Ovary (tissue), 10 donors: ENCODE measurements at places on chromosomes 2 and 18.

GRCh38 chr18:55289775-55290174 is 298.2 kb downstream of the TCF4 start:
- no peak for DNase-seq

GRCh38 chr18:10119528-10119927 is 205.7 kb downstream of the VAPA start:
- no peak for DNase-seq

DNA sequence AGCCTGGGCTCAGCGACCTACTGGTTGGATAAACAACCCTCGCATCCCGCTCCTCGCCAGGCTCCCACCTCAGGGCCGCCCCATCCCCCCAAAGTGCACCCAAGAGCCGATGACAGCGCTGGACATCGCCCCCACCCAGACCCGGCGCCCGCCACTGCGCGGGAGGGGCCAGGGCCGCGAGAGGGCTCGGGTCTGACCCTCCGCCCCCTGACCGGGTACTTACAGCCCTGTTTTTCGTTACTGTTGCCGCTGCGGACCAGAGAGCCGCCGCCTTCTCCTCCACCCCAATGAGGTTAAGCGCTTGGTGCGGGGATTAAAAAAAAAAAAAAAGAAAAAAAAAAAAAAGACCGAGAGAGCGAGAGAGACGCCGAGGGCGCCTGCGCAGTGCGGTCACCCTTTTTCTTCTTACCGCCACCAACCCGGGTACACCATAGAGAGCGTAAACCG is at the start of gene CLASP1:
CLASP1 (minus strand) TSS at position 314 of the 447 bp plus-strand sequence. CDS start 43,567 bp downstream, outside the sequence.
- no peak for DNase-seq

DNA sequence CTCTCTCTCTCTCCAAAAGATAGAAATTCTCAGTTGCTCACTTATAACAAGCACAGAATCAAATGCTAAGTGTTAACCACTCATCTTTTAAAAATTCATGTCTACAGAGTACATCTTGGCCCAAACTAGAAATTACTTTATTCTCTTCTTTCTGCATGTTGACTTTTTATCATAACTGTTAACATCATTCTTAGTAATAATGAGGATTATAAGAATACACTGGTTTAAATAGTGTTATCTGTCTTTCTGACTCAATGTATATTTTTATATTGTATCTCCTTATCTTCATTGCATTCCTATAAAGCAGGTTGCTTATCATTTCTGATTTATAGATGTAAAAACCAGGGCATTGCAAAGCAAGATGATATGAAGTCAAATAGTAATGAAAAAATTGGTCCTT is 17.8 kb upstream of the KLF7 start:
- DNase-seq: no peak

GRCh38 chr2:134714228-134714627 is 4.6 kb downstream of the TMEM163 start:
- DNase-seq: no peak

DNA sequence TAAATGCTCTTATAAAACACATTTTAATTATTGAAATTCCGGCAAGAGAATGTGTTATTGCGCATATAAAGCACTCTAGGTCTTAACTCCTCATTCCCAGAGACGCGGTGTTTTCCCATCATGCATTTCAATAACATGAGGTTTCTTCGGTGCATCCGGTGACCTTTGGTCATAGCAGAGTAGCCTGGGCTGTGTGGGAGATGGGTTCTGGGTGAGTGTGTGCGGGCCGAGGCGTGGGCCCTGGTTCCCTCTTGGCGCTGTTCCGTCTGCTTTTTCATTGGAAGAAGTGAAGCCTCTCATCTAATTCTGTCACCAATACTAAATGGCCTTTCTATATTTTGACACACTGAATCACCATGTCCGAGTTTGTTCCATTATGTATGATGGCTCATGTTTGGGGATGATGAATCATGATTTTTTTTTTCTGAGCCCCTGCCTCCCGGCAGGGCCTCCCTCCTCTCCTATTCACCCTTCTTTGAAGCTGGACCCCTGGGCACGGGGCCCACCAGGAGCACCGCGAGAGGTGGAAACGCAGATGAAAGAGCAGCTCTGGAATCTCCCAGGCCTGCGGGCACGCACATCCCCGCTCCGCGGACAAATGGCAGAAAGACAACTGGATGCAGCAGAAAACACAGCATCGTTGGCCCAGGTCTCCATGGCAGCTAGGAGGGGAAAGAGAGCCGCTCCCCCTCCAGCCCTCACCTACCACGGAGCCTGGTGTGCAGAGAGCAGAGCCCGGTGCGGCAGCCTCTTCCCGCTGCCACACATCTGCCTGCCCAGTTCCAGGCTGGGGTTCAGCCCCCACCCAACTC is 85.8 kb upstream of the HPCAL1 start:
- no peak for DNase-seq

DNA sequence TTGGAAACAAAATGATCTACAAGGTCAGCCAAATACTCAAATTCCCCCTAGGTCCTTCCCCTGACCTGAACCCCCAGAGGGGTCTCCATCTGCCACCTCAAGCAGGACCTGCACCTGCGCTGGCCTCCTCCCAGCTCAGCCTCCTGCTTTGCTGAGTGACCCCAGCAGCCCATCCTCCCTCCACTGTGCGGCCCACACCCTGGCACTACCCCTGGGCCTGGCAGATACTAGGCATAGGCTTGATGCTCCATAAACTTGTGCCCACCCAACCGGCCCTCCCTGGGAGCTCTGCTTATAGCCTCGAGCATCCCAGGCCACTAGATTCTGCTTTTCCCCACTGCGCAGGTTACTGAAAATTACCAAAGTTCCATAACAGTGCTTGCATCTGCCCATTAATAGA is 156.2 kb downstream of the HDAC4 start:
- DNase-seq: no peak

DNA sequence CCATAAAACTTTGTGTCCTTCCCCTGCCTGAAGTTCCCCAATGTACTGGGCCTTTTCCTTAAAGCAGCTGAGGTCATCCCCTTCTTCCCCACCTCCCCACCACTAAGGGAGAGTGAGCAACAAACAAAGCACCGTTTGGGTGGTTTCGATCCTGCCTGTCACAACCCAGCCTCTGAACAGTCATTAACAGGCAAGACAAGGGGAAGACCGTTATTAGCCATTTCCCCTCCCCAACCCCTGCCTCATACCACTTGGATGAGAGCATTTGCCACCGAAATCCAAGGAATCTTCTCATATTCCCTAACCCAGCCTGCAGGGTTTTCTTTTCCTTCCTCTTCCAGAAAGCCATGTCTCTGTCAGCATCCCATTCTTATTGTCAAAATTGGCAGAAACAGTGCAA is 65.6 kb downstream of the STRADB start:
- DNase-seq: no peak

DNA sequence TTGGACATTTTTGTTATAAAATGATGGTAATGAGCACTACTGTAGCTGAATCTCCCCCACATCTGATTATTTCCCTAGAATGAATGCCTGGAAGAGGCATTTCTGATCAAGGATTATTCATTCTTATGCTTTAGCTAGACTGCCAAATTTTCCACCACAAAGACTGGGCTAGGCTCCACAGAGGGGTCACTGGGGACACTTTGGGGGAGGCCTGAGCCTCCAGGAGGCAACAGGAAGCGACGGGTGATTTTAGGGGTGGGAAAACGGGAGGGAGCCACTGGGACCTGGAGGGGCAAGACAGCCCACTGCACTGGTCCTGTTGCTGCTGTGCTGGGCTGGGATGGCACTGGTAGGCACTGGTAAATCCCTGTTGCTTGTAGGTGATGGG is 2.4 kb upstream of the ASB1 start:
- DNase-seq: no peak

GRCh38 chr18:9846162-9846925 is 39.4 kb upstream of the TXNDC2 start:
- DNase-seq: no peak

DNA sequence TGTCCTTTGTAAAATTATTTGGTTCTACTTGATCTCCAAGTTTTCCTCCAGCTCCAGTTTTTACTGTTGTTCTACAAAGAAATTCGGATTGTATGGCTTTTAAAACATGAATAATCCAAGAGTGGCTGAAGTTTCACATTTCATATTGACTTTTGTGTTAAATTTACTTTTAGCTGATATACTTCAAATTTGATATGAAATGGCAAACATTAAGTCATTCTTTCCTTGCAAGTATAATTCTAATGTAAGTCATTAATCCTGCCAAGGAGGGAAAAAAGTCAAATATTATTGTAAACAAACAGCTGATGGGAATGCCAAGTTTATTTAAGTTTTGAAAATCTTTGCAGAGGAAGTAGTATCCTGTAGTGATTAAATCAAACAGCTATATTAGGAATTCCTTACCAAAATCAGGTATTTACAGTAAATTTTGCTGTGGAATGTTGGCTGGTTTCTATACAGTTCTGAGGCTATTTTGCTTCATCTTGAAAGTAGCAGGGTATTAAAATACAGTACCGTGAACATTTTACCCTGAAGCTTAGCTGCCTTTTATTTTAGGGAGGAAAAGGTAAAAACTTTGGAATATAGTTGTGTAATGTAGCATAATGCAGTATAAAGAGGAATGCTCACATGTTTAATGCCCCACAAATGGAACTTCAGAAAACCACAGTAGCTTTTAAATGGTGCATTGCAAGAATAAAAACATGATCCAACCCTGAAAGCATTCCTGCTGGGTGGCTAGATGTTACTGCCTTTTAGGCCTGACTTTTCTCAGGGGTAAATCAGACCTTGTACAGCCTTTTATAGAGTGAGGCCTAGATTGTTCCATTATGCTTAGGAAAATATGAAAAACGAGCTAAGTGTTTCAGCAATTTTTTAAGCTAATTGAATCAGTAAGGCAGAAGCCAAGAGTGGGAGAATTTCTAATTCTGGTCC is 62.7 kb upstream of the NT5C1B start:
- no peak for DNase-seq

DNA sequence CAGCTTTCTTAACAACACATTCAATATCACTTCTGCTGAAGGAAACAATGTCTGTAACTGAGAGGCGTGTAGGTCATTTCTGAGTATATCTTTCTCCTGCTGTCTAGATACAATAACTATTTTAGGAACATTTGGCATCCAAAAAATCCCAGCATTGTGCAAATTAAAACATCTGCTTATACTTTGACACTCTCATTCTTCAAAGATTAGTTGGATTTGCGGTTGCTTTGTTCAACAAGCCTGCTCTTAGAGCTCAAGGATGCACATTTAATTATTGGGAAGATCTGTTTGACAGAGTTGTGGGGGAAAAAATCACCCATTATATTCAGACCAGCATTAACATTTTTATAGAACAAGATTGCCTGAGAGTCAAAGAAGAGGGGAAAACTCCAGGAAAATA is 449.5 kb upstream of the HNRNPA3 start:
- no peak for DNase-seq

DNA sequence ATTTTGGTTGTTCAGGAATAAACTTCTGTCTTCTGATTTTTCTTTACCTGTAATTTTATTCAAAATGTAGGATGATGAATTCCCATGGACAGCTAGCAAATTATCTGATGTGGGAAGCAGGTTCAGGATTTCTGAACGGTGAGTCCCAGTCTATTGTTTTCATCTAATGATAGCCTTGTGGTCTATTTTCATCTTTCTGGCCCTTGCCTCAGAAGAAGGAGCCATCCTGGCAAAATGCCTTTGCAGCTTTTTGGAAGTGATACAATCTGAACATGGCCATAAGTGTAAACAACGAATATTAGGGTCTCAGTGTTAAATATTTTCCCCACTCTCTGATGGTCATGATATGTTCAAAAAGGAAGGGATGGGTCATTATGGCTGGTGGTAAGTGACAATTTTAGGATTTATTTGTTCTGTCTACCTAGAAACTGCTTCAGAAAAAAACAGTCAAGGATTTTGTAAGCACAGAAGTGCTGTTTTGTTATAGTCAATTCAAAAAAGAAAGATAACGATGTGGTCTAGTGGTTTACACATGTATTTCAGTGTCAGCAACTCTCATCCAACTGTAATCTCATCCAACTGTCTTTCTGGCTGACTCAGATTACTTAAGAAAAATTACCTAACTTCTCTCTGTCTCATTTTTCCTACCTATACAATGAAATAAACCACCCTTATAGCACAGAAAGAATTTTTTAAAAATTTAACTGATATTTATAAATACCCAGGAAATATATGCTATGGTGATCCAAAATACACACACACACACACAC is 272.6 kb upstream of the ERBB4 start:
- DNase-seq: no peak

DNA sequence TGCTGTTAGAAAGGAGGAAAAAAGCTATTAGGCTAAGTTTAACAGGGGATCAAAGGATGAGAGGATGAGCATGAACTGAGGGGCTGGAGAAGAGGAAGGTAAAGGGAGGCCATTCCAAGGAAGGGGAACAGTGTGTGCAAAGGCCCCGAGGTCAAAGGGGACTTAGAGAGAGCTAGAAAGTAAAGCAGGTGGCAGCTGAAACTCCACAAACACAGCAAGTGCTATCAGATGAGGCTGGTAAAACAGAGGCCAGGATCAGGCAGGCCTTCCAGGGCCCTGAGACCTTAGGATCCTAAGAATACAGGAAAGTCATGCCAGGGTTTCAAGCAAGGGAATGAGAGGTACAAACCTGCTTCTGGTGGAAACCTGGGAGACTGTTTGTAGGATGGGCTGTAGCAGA is 5.8 kb downstream of the HDAC4 start:
- DNase-seq: no peak

- DNase-seq: no peak
Observed at GRCh38 chr2:18799397-18799796, 210.0 kb upstream of the NT5C1B start.

DNA sequence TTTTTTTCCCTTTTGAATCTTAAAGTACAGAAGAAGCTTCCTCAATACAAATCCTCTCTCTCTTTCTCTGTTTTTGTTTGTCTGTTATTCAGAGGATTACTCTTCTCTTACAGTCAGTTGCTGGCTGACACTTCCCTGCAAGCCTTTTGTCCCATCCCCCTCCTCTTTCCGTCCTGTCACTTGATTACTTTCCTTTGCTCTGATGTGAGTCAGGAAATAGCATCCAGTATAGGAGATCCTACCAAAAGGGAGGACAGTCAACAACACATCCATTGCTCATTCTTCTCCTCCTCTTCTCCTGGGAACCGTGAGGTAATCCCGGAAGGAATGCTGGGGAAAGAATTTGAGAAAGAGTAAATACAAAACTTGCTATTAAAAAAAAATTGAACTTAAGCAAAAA is 79.3 kb upstream of the SCN7A start:
- no peak for DNase-seq

GRCh38 chr2:24046930-24047702 is at the start of gene WDCP:
Gene WDCP, minus strand, starts transcription at chr2:24047391. Its CDS starts 7,897 bp downstream, at chr2:24039494.
- DNase-seq: peak; percentile 92

- DNase-seq: no peak
Observed at GRCh38 chr2:220586980-220587530, 959.6 kb downstream of the SLC4A3 start.
